ENCODE measurements at places on chromosomes 12 and 14. TPM values are rescaled to one million over a fixed set of nuclear protein-coding genes. Genes with fewer than 3 reads are reported as not detected.

The REP15 gene
- polyA plus RNA-seq = 0.94 TPM

- DNase-seq = no peak
Measured at GRCh38 chr14:106665814-106666213, 1139.4 kb downstream of the TMEM121 start.

The AQP6 gene
- polyA plus RNA-seq = not detected

The SLC15A5 gene
- polyA plus RNA-seq = not detected

DNA sequence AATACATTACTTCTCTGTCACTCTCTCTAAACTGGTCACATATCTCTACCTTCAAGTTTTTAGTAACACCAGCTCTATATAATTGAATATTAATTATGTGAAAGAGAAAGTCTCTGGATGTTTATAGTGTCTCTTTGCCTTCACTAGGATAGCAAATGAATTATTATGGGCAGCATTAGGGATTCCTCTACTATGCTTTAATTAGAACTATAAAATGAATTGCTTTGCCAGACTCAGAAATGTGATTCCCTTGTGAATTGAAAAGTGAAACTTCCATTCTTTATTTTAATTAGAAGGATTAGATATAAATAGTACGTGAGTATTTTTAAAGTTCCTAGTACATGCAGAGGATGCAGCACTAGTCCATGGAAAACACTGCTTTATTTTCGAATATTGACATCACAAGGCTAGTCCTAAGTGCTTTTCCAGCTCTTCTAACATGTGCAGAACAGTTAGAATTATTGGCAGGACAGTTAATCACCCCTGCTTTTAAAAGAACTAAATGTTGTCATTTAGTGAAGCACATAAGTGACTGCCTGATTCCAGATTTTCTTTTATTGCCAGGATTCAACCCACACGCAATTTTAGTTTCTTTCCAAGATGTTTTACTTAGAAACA lies 23.0 kb upstream of the REP15 start:
- DNase-seq = no peak

The TTC6 gene
- not detected for polyA plus RNA-seq

DNA sequence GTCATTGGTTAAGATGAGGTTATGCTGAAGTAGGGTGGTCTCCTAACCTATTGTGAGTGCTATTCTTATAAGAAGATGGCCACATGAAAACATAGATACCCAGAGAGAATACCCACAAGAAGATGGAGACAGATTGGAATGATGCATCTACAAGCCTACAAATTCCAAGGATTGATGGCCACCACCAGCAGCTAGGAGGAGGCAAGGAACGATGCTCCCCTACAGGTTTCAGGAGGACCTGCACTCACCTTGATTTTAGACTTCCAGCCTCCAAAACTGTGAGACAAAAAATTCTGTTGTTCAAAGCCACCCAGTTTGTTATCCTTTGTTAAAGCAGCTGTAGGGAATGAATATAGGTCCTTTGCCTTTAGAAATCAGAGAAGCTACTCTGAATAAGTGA lies 227.4 kb downstream of the NEDD1 start:
- DNase-seq = no peak

The TAS2R8 gene
- polyA plus RNA-seq = not detected

- peak; percentile 95 for DNase-seq
Measured at GRCh38 chr12:49662998-49663843, 39.9 kb downstream of the PRPF40B start.

DNA sequence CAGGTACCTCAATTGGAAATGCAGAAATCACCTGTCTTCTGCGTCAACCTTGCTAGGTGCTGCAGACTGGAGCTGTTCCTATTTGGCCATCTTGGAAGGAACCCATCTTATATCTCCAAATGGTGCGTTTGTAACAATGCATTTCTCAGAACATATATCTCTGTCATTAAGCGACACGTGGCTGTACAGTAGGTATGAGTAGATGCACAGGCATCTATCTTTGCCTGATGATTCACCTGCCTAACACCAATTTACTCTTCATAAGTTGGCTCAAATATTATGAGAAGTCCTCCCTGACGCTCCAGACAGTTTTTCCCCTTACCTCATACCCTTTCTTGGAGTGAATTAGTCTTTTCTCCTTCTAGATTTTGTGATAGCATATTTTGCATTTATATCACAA lies 44.2 kb downstream of the GPR137C start:
- DNase-seq = no peak

- DNase-seq = no peak
Measured at GRCh38 chr14:50082784-50083466, 33.4 kb downstream of the VCPKMT start.

- DNase-seq = no peak
Measured at GRCh38 chr12:100273782-100274181, 6.8 kb downstream of the SCYL2 start.

DNA sequence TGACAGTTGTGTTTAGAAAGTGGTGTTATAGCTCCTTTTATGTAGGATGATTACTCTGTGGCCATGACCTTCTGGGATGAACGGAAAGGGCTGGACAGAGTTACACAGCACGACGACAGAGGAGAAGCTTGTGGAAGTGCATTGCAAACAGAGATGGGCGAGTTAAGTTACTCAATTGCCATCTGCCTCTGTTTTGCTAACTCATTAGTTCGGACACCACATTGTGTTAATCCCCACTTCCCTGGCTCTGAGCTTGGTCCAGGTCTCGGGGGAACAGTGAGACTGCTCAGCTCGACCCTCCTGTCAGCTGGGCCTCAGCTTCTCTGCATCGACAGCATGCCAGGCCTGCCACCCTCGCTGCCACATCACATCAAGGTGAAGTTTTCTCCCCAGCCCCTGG lies 408.0 kb downstream of the ZFP36L1 start:
- DNase-seq = no peak

GRCh38 chr12:47818467-47819137 lies 1.1 kb downstream of the HDAC7 start:
- peak; percentile 69 for DNase-seq

DNA sequence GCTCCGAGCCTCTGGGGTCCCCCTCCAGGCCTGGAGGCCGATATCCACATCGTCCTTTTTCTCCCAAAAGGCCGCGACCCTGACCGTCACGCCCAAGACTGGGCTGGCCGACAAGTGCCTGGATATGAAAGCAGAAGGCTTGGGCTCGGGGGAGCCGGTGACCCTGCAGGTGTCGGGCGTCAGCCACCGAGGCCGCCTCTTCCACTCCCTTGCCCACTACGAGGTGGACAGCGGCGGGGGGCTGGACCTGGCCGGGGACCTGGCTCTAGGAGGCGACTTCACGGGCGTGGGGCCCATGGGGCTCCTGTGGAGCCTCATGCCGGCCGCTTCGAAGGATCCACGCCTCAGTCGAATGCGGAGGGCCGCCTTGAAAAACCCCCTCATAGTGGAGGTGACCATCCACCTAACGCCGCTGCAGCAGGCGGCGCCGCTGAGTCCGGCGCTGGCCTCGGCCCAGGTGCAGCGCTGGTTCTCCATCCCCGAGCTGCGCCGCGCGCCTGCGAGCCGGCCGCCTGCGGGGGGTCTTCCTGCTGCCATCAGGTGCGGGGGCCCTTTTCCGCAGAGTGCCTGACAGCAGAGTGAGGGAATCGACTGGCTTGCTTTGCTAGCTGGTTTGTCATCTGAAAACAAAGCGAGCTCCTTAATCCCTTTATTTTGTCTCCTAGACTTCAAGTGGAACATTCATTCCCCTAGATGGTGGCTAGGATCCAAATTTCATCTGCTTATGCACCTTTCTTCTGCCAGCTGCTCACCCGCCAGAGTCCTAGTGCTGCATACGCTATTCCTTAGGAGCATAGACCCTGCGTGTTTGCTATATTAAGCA lies 10.6 kb upstream of the DNAL1 start:
- peak; percentile 29 for DNase-seq

The ACOT2 gene
- polyA plus RNA-seq = 31.5 TPM

The EPYC gene
- 0.06 TPM for polyA plus RNA-seq

DNA sequence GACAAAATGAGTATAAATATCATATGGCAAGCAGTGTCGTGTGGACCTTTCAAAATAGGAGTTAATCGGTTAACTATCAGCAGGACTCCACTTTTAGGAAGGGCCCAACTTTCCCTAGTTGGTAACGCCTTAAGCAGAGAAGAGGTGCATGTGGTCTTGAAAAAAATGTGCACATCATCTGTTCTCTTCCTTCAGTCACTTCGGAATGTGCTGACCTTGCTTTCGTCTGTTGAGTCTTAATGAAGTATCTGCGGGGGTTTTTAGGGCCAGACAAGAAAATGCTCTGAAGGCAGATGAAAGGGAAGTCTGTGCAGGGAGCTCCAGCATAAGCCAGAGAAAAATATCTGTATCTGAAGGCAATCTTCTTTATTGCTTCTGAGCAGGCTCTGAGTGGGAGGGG lies 185.2 kb downstream of the AEBP2 start:
- no peak for DNase-seq
